ENCODE measurements at places on chromosomes 7 and 10. TPM values are rescaled to one million over a fixed set of nuclear protein-coding genes. Genes with fewer than 3 reads are reported as not detected.

SPAG6 gene
- total RNA-seq: 6.0 TPM

ATP6V0E2 gene
- 63.1 TPM for total RNA-seq

TAS2R3 gene
- 0.70 TPM for total RNA-seq

RPEL1 gene
- not detected for total RNA-seq

AP1S1 gene
- 51.7 TPM for total RNA-seq

SHTN1 gene
- total RNA-seq: not detected

OR13A1 gene
- total RNA-seq: not detected

SYCE1 gene
- 1.4 TPM for total RNA-seq

TRIM74 gene
- 1.8 TPM for total RNA-seq

PRF1 gene
- 433 TPM for total RNA-seq

TWIST1 gene
- total RNA-seq: 0.55 TPM

All from activated CD8-positive, alpha-beta memory T cell treated with anti-CD3 and anti-CD28 coated beads, Interleukin-2, amount 10 ng/mL, durations not matched to agents 7 days and 5 days (primary cell).